ENCODE measurements at places on chromosomes 6 and 20.

GRCh38 chr20:55610756-55611155, 394.6 kb downstream of the CBLN4 start:
- DNase-seq: no peak

DNA sequence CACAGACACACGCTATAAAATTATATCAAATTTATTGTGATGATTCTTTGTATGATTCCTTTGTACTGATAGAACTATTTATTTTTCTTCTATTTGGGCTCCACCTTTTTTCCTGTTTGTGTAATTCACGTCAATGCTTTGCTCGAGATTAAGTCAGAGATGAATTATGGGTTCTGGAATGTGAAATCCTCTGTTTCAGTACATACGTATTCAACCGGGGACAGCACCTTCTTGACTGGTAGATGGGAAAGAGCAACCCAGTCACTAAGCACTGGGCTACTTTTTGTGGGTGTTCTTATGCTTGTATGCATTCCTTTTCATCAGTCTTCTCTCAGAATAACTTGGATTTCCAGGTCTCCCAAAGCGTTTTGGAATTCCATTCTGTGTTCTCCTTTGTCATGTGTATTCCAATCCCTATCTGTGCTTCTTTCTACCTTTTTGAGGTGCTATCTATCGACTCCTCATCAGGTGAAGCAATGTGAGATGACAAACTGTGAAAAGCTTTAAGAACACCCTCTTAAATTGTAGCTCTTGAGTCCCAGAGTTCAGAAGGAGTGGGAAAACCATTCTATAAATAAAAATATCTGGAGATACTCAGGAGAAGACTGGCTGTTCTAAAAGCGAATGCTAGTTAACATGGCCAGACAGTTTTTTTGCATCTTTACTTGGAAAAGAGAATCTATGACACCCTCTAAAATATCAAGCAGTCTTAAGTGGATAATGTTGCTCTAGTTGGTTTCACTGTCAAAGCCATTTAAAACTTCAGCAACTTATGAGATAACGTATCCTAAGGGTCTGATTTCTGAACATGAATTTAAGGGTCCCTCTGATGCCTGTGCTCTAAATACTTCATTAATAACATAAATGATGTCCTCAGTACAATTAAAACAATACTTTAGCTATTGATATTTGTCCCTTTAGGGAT, 197.7 kb upstream of the PREP start:
- no peak for DNase-seq

GRCh38 chr20:62804021-62804626, 511 bp upstream of the OGFR start:
- DNase-seq: no peak

DNA sequence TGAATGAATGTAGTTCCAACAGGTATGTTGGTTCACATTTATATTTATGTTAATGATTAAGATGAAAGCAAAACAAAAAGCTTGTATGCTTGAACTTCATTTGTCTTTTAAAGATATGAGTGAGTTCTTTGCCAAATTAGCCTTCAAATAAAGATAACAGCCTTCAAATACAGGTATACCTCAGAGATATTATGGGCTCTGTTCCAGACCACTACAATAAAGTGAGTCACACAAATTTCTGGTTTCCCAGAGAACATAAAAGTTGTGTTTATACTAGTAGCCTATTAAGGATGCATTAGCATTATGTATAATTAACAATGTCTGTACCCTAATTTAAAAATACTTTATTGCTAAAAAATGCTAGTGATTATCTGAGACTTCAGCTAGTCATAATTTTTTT, 245.3 kb upstream of the MAN1A1 start:
- DNase-seq: no peak
